ENCODE measurements at places on chromosomes 11 and 22. TPM values are rescaled to one million over a fixed set of nuclear protein-coding genes. Genes with fewer than 3 reads are reported as not detected.

The ALDH3B2 gene
- 2.1 TPM for total RNA-seq

The SLC1A2 gene
- total RNA-seq: 0.88 TPM

The HTR3B gene
- not detected for total RNA-seq

The RASSF10 gene
- 32.9 TPM for total RNA-seq

The SERGEF gene
- total RNA-seq: 14.2 TPM

The OR51S1 gene
- total RNA-seq: not detected

The MS4A8 gene
- 0.29 TPM for total RNA-seq

The SLC37A2 gene
- total RNA-seq: 5.3 TPM

The PKDREJ gene
- 0.12 TPM for total RNA-seq

The DNHD1 gene
- 11.6 TPM for total RNA-seq

The OR51E2 gene
- 0.23 TPM for total RNA-seq

The SHISAL1 gene
- total RNA-seq: 2.7 TPM

The RFPL3 gene
- total RNA-seq: not detected

The CHRM1 gene
- total RNA-seq: not detected

The TBX1 gene
- total RNA-seq: 3.9 TPM

The JHY gene
- 8.5 TPM for total RNA-seq

The CBLIF gene
- total RNA-seq: 0.53 TPM

The OR8D4 gene
- not detected for total RNA-seq

The ROBO4 gene
- total RNA-seq: 25.2 TPM

The TRPC6 gene
- 12.7 TPM for total RNA-seq

The RHOD gene
- 13.7 TPM for total RNA-seq

The TLCD5 gene
- total RNA-seq: 8.8 TPM

The C11orf65 gene
- 0.64 TPM for total RNA-seq

The POTEH gene
- not detected for total RNA-seq

The LINC01488 gene
- total RNA-seq: not detected

The RAG1 gene
- 3.0 TPM for total RNA-seq

The CECR2 gene
- total RNA-seq: 12.8 TPM

The OR51E1 gene
- 1.3 TPM for total RNA-seq

The VPS26B gene
- total RNA-seq: 40.8 TPM

The KRTAP5-9 gene
- total RNA-seq: 0.23 TPM

The TMPRSS5 gene
- 1.5 TPM for total RNA-seq

The MIOX gene
- 5.4 TPM for total RNA-seq

The RASL10A gene
- 1.3 TPM for total RNA-seq

The CRYBB3 gene
- total RNA-seq: not detected

The IFITM10 gene
- 0.35 TPM for total RNA-seq

The APOBEC3H gene
- 0.18 TPM for total RNA-seq

The MARK2 gene
- total RNA-seq: 21.9 TPM

The CDC42EP2 gene
- total RNA-seq: 15.7 TPM

The C22orf42 gene
- total RNA-seq: not detected

The KDM4E gene
- not detected for total RNA-seq

The MPZL2 gene
- 16.9 TPM for total RNA-seq

The MUC5AC gene
- total RNA-seq: 0.18 TPM

The OR5B2 gene
- not detected for total RNA-seq

The SIAE gene
- 12.0 TPM for total RNA-seq

The KRTAP5-2 gene
- total RNA-seq: not detected

The ENTHD1 gene
- total RNA-seq: not detected
